ENCODE measurements at places on chromosomes 4 and X. TPM values are rescaled to one million over a fixed set of nuclear protein-coding genes. Genes with fewer than 3 reads are reported as not detected.

DNA sequence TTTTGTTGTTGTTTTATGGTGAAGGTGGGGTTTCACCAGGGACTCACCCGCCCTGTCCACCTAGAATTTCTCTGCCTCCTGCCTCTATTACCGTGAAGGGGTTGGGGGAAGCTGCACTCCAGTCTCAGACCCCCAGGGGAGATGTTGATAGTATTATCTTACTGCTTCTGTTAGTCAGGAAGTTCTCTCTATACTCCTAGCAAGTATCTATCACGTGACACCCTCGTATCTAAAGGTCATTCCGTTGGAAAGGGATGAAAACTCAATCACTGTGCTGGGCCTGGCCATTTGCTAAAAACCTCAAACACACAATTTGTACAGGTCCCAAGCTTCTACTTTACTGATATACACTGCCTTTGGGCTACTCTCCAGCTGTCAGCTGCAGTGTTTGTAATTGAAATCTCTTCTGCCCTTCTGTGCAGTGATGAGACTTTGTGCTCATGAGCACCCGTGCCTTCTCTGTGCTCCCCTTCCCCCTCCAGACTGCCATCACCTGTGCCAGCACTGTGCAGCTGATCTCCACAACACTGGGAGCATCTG lies 188.5 kb upstream of the ANXA3 start:
- no peak for DNase-seq

NALF2 gene
- total RNA-seq, result 0.95 TPM

SOX3 gene
- total RNA-seq, result not detected

ADGRA3 gene
- total RNA-seq, result 47.6 TPM
